ENCODE measurements at places on chromosomes 3 and 15.

DNA sequence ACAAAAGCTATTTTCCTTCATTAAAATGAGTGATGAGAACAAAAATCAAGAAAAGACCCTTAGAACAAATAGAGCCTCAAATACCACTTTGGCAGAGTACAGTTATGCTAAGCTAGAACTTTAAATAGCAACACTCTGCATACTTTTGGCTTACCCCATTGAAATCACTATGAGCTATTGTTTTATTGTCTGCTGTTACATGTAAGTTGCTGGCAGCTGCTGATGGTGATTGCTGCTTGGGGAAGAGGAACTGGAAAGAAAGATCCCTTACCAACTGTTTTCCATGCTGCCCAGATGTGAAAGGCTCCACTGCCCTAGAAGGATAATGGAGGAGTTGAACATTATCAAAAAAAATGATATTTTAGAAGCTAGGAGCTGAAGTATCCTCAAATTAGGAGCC, 135.4 kb downstream of the SYNPR start:
- no peaks in the 10 kb centered on the region for H3K36me3 ChIP-seq
- no peak overlapping the region for H3K4me3 ChIP-seq
- no peaks in the 10 kb centered on the region for H3K27me3 ChIP-seq
- H3K27ac ChIP-seq, result no peak overlapping the region
- H3K4me1 ChIP-seq, result no peaks in the 10 kb centered on the region
- no peak for DNase-seq

GRCh38 chr3:113117511-113118234, 93.7 kb upstream of the BOC start:
- H3K27ac ChIP-seq, result no peak overlapping the region
- DNase-seq, result no peak
- no peaks in the 10 kb centered on the region for H3K36me3 ChIP-seq
- H3K4me1 ChIP-seq, result no peaks in the 10 kb centered on the region

GRCh38 chr3:14237457-14237856, 58.8 kb downstream of the LSM3 start:
- H3K36me3 ChIP-seq, result no peaks in the 10 kb centered on the region
- H3K27me3 ChIP-seq, result no peaks in the 10 kb centered on the region
- peaks cover 20% of the 10 kb centered on the region for H3K4me1 ChIP-seq

- peak overlapping the region; percentile 21 for H3K4me3 ChIP-seq
- no peaks in the 10 kb centered on the region for H3K36me3 ChIP-seq
- DNase-seq, result no peak
- H3K4me1 ChIP-seq, result no peaks in the 10 kb centered on the region
These were observed 128.8 kb upstream of the PRR23C start for GRCh38 chr3:139173372-139174108.

DNA sequence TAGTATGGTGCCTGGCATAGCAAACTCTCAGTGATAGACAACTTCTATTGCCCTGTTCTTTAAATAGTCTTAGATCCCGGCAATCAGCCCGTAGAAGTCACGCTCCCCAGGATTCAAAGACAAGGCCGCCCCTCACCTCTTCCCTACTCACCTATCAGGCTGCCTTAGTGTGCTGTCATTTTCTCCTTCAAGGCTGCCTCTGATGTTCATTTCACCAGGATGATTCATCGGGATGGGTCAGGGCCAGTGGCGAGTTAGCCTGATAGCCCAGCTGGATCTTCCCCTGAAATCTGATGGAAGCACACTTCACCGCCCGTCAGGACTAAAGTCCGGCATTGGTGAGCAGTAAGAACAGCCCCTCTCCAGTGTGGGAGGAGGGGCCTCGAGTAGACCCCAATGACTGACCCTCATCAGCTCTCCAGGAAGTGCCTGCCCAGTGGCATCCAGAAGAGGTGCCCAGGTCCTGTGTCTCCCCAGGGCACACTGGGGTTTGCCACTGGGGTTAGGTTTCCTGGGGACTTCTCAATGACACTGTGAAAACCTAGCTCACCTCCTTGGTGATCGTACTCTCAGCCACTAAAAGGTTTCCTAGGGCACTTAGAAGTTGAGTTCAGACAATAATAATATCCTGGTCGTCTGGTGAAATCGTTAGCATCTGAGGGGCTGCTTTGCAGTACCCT, 37.5 kb downstream of the TPM1 start:
- DNase-seq, result no peak
- H3K4me3 ChIP-seq, result no peak overlapping the region
- no peaks in the 10 kb centered on the region for H3K27me3 ChIP-seq
- H3K4me1 ChIP-seq, result peaks cover 3% of the 10 kb centered on the region

DNA sequence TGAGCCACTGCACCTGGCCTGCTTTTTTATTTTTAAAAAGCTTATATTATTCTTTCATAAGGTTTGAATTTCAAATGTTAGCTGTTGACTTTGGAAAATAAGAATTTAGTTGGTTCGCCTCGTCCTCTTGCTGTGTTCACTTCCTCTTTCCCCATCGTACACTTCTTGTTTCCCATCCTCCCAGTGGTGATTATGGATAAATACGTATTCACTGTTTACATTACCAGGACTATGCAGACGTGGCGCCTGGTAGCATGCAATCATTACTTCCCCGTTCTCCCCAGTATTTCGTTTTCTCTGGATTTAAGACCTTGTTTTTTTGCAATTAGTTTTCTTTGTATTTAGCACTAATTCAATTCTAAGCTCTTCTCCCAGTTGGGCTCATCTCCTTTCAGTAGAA, 70.1 kb downstream of the LMLN start:
- no peak overlapping the region for H3K27ac ChIP-seq
- no peaks in the 10 kb centered on the region for H3K27me3 ChIP-seq
- no peaks in the 10 kb centered on the region for H3K36me3 ChIP-seq
- no peak overlapping the region for H3K4me3 ChIP-seq
- H3K4me1 ChIP-seq, result no peaks in the 10 kb centered on the region

DNA sequence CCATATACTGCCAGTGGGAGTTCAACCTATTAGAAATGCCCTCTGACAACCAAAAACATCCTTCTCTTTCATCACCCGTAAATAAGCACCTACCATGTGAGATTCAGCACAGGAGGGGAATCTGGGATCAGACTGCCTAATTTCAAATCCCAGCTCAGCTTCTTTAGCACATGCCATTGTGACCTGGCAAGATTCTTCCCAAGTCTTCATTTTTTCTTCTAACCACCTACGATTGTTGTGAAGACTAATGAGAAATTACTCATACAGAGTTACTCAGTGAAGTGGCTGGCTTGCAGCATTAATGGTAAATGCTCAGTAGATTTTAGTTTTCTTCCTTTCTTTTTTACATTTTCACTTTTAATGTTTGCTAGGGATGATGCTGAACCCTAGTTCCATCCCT, 176.7 kb downstream of the PDZRN3 start:
- H3K27me3 ChIP-seq, result no peaks in the 10 kb centered on the region
- H3K4me3 ChIP-seq, result no peak overlapping the region
- DNase-seq, result no peak
- H3K4me1 ChIP-seq, result no peaks in the 10 kb centered on the region
- H3K36me3 ChIP-seq, result no peaks in the 10 kb centered on the region

GRCh38 chr3:20327889-20328288, 141.9 kb upstream of the SGO1 start:
- H3K4me3 ChIP-seq, result no peak overlapping the region
- no peaks in the 10 kb centered on the region for H3K36me3 ChIP-seq
- no peaks in the 10 kb centered on the region for H3K27me3 ChIP-seq
- H3K4me1 ChIP-seq, result no peaks in the 10 kb centered on the region
- no peak for DNase-seq

- no peak overlapping the region for H3K4me3 ChIP-seq
- H3K27me3 ChIP-seq, result no peaks in the 10 kb centered on the region
- H3K36me3 ChIP-seq, result no peaks in the 10 kb centered on the region
These were observed 340.6 kb downstream of the FEZF2 start for GRCh38 chr3:62032738-62033137.

DNA sequence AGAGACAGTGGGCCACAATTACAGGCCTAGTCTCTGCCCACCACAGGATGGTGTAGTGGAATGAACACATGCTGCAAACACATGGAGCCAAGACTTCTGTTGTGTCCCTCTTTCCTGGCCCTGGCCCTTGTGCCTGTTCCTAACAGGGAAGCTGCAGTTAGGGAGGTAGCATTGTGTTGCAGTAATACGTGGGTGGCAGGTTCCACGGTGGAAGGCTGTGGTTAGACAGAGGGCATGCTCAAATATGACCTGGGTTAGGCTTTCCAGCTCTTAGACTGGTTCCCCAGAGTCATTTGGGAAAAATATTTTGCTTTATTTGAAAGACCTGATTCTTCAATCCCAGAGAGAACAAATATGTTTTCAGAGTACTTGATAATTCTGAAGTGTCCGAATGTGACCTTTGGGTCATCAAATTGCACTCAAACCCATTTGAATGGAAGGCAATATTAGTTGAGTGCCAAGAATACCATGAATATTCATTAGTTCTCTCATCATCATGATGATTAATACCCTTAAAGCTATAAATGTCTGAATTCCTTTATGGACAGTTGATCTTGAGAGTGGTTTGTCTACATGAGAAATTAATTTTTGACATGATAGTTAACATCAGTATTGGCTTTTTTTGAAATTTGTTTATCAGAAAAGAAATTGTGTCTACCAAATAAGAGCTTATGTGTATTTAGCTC, 28.5 kb downstream of the PLAAT1 start:
- H3K27me3 ChIP-seq, result no peaks in the 10 kb centered on the region
- no peaks in the 10 kb centered on the region for H3K36me3 ChIP-seq
- H3K27ac ChIP-seq, result no peak overlapping the region
- H3K4me3 ChIP-seq, result no peak overlapping the region
- H3K4me1 ChIP-seq, result no peaks in the 10 kb centered on the region

- no peak for DNase-seq
- no peaks in the 10 kb centered on the region for H3K27me3 ChIP-seq
- H3K27ac ChIP-seq, result no peak overlapping the region
- no peaks in the 10 kb centered on the region for H3K36me3 ChIP-seq
These were observed 103.5 kb downstream of the IMPG2 start for GRCh38 chr3:101216710-101217465.

DNA sequence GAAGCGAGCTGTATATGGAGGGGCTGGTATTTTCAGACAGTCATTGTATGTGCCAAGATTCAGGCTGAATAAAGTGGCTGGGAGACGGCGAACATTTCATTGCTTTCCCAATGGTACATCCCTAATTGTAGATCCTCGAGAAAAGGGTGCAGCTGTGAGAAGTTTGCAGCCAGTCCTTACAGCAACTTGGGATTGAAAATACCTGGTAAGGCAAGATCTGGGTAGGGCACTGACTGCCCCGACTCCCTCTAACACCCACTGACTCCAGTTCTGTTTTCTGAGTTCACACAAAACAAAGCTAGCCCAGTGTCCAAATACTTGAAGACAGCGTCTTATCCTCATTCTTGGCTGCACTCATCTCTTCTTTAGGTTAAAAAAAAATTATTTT, 63.7 kb downstream of the EDEM1 start:
- DNase-seq, result no peak
- H3K27me3 ChIP-seq, result no peaks in the 10 kb centered on the region
- no peak overlapping the region for H3K27ac ChIP-seq

- no peaks in the 10 kb centered on the region for H3K36me3 ChIP-seq
- no peaks in the 10 kb centered on the region for H3K27me3 ChIP-seq
- H3K4me3 ChIP-seq, result no peak overlapping the region
- no peaks in the 10 kb centered on the region for H3K4me1 ChIP-seq
- DNase-seq, result no peak
These were observed 59.0 kb downstream of the TP63 start for GRCh38 chr3:189690237-189690636.

GRCh38 chr3:187473778-187474406, 105.7 kb downstream of the RTP4 start:
- H3K4me1 ChIP-seq, result no peaks in the 10 kb centered on the region
- no peak overlapping the region for H3K27ac ChIP-seq
- no peaks in the 10 kb centered on the region for H3K36me3 ChIP-seq
- H3K27me3 ChIP-seq, result no peaks in the 10 kb centered on the region
- H3K4me3 ChIP-seq, result no peak overlapping the region

DNA sequence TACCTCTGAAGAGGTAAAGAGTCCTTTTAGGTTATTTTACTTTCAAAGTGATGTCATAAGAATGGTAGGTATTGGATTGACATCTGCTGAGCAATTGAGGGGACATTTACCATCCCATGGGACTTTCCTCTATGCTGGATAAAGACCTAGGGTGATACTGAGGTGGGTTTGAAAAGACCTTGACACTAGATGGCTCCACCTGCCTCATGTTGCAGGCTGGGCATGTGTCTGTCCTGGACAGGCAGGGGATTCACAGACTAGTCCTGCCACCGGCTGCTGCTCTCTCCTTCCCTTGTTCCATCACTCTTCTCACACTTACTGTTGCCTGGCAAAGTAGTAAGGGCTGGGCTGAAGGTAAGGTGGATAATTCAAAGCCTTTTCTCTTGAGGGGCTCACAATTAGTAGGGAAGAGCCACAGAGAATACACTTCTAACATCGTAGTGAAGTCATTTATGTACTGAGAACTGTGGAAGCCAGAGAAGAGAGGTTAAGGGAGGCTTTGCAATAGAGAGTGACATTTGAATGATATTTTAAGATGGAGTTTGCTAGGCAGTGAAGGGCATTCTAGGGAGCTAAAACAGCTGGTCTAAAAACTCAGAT, 27.7 kb downstream of the TRAK1 start:
- no peak overlapping the region for H3K4me3 ChIP-seq
- peaks cover 60% of the 10 kb centered on the region for H3K4me1 ChIP-seq
- DNase-seq, result no peak
- H3K27me3 ChIP-seq, result no peaks in the 10 kb centered on the region
- H3K36me3 ChIP-seq, result no peaks in the 10 kb centered on the region
- H3K27ac ChIP-seq, result peak overlapping the region; percentile 2

DNA sequence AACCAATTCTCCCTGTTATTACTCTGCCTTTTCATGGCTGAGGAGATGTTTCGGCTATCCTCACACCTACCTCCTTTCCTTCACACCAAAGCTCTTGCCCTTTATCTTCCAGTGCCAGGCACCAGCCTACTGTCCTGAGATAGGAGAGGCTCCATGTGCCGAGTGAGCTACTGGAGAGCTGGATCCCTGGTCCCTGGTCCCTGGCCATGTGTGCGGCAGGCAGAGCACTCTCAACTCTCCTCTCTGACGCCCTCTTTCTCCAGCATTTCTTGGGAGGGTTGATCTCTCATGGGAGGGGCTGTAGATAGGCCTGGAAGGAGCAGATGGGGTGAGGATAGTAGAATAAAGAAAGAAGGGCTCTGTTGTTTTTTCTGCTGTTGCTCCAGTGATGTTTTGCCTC, 277.1 kb upstream of the UMPS start:
- H3K4me1 ChIP-seq, result no peaks in the 10 kb centered on the region
- H3K27me3 ChIP-seq, result no peaks in the 10 kb centered on the region
- DNase-seq, result no peak
- H3K4me3 ChIP-seq, result no peak overlapping the region

- H3K27ac ChIP-seq, result no peak overlapping the region
- H3K27me3 ChIP-seq, result peaks cover 59% of the 10 kb centered on the region
- no peaks in the 10 kb centered on the region for H3K36me3 ChIP-seq
- no peak overlapping the region for H3K4me3 ChIP-seq
- no peak for DNase-seq
These were observed 6.1 kb downstream of the ZIC1 start for GRCh38 chr3:147415286-147415685.

- peak overlapping the region; percentile 53 for H3K27ac ChIP-seq
- H3K36me3 ChIP-seq, result no peaks in the 10 kb centered on the region
- H3K27me3 ChIP-seq, result no peaks in the 10 kb centered on the region
- no peak overlapping the region for H3K4me3 ChIP-seq
- peak; percentile 91 for DNase-seq
These were observed 4.6 kb upstream of the TPRG1 start for GRCh38 chr3:189167027-189167766.
